ENCODE measurements at places on chromosomes 7 and 10.

DNA sequence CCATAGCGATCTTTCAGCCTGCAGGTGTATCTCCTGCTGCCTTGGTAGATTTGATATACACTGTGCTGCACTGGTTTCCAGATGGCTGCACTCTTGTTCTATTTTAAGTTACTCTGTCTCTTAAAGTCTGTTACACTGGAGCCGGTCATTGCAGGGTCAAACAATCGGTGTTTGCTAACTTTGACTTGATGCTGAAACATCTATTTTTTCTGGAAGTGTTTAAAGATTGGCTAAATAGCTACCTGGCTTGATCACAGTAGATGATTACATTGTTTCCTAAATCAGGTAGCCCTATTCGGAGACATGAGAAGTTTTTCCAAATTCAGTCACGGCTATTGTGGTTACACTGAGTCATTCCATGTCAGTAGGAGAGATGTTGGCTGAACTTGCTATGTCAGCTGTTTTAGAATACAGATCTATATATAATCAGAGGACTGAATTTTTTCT, 574.8 kb downstream of the ETV1 start:
- no peak for DNase-seq

GRCh38 chr10:129078346-129078745, 388.7 kb upstream of the MGMT start:
- DNase-seq: no peak

DNA sequence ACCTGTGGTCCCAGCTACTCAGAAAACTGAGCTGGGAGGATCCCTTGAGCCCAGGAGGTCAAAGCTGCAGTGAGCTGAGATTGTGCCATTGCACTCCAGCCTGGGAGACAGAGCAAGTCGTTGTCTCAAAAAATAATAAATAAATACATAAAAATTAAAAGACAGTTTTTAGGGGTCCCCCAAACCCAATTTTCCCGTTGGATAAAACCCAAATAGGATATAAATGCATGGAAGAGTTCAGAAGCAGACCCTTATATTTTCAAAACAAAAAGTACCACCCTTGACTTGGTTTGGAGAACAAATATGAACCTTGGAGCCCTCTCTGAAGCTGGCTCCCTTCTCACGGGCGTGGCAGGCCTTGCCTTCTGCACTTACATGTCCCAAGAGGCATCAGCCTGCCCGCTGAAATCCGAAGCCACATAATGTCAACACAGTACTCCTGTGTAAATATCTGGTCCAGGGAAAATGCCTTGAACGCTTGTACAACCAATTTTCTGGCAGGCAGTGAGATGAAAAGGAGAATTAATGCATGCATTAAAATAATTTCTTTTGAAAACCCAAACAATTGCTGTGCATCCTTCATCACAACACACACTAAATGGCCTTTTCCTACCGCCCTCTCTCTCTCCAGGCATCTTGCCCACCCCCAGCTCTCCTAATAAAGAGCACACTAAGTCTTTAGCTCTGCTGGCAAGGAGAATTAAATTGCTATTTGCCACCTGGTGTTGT, 46.4 kb upstream of the PARD3 start:
- peak; percentile 83 for DNase-seq

GRCh38 chr10:86678999-86679792, 10.9 kb downstream of the LDB3 start:
- DNase-seq: no peak

DNA sequence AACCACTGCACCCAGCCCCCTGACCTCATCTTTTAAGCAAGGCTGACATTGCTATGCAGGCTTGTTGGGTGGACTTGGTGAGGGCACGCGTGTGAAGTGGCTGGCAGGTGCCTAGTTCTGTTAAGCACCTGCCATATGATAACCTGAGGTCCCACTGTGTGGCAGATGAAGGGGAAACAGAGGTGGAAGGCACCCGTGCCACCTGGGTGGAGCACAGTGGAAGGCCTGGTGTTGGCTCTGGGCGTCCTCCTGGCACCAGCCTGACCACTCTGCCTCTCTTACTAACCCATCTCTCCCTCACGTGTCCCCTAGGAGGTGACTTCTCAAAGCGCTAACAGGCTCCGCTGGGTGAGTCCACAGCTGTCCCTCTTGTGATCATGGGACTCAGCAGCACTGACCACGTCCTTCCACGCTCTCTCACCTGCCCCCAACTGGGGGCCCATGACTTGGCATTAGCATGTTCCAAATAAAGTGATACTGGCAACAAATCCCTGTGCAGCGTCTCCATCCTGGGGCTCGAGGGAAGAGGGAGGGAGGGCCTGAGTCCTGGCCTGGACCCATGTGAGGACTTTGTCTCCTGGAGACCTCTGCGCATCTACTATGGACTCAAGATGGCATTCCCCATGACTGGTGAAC, 4.6 kb upstream of the ZNF862 start:
- no peak for DNase-seq

DNA sequence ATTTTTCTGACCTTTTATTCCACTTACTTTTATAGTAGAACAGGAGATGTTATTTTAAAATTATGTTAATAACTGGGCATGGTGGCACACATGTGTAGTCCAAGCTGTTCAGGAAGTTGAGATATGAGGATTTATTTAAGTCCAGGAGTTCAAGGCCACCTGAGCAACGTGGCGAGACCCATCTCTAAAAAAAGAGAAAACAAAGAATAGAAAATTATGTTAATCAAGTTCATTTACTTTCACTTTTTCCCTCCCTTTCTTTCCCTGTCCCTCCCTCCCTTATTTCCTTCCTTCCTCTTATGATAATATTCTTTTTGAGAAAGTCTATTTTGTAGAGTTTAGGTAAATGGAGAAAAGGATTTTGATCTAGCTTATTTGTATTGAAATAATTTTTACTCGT, 48.9 kb upstream of the HELLS start:
- DNase-seq: no peak

GRCh38 chr10:9357471-9357870, 1303.0 kb downstream of the GATA3 start:
- DNase-seq: no peak

GRCh38 chr7:25855854-25856782, 295.9 kb upstream of the NFE2L3 start:
- peak; percentile 53 for DNase-seq

- no peak for DNase-seq
These were observed 598.7 kb downstream of the GRID1 start for GRCh38 chr10:85767891-85768290.

- no peak for DNase-seq
These were observed 66.6 kb downstream of the CUBN start for GRCh38 chr10:17062955-17063484.

- DNase-seq: no peak
These were observed 2.6 kb downstream of the TUBGCP2 start for GRCh38 chr10:133306097-133306476.

DNA sequence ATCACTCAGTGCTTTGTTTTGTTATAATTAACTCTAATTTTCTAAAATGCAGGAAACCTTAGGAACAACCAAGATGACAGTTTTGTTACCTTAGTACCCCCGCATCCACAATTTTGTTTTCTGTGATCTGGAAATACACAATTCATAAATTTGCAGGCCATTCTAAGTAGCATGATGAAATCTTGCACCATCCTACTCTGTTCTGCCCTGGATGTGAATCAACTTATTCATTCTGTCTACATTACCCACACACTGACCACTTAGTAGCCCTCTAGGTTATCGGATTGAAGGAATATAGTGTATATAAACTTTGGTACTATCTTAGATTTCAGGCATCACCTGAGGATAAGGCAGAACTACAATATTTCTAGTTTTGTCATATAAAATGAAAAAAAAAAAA, 155.9 kb downstream of the CTTNBP2 start:
- no peak for DNase-seq

DNA sequence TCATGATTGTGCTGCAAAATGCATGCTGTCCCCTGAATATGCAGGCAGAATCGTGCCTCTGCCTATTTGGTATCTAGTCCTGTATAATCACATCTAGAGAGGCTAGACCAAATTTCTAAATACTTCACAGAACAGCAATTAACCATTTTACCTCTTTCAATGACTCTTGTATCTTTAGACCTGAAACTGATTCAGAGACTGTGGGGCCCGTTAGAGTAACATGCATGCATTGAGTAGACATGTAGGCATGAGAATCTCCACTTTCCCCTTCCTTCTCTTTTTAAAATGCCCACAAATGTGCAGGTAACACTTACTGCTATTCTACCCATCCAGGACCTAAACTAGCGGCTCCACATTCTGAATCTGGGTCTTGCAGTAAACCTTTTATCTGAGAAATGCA, 8.8 kb downstream of the ZNF92 start:
- no peak for DNase-seq

GRCh38 chr7:49789736-49790135, 16.3 kb downstream of the VWC2 start:
- no peak for DNase-seq

DNA sequence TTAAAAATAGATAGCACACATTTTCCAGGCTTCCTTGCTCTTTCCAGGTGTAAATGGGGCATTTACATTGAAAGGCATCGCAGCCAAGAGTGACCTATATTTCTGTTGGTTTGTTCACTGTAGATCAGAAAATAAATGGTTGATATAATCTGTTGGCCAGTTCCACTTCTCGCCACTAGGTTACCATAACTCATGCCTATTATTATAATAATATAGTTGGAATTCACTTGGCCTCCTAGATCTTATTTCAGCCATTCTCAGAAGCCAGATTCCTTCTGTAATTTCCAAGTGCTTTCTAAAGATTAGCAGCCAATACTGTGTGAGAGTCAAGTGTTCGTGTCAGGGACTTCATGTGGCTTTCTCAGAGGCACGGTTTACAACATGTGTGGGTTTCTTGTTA, 179.5 kb downstream of the DNAH11 start:
- no peak for DNase-seq

- no peak for DNase-seq
These were observed 21.6 kb downstream of the GPR26 start for GRCh38 chr10:123687758-123688157.

DNA sequence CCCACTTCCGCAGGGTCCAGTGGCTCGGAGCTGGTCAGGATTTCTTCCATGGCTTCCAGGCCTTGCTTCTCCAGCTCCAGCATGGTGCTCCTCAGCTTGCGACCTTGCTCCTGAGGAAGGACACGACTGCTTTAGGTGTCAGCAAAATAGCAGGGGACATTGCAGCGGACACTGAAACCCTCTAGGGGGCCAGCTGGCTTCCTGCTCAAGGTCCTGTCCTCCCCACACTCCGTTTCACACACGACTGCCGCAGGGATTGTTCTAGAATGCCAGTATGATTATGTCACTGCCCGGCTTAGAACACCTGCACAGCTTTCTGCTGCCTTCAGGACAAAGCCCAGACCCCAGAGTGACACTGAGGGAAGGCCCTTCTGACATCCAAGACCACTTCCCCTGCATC, 65.6 kb downstream of the SCRN1 start:
- no peak for DNase-seq

GRCh38 chr7:155300641-155301452, 3.2 kb downstream of the INSIG1 start:
- DNase-seq: no peak

GRCh38 chr10:10346390-10347150, 671.1 kb upstream of the CELF2 start:
- DNase-seq: no peak

GRCh38 chr7:73703757-73704639, 15.5 kb downstream of the STX1A start:
- DNase-seq: no peak

GRCh38 chr7:47574482-47575329, 7.2 kb downstream of the TNS3 start:
- DNase-seq: no peak

GRCh38 chr10:70760271-70760787, 24.8 kb downstream of the TBATA start:
- no peak for DNase-seq

GRCh38 chr10:83871187-83872081, 267.9 kb upstream of the GHITM start:
- DNase-seq: peak; percentile 33

GRCh38 chr10:124151466-124152095, 58.2 kb upstream of the CHST15 start:
- no peak for DNase-seq

DNA sequence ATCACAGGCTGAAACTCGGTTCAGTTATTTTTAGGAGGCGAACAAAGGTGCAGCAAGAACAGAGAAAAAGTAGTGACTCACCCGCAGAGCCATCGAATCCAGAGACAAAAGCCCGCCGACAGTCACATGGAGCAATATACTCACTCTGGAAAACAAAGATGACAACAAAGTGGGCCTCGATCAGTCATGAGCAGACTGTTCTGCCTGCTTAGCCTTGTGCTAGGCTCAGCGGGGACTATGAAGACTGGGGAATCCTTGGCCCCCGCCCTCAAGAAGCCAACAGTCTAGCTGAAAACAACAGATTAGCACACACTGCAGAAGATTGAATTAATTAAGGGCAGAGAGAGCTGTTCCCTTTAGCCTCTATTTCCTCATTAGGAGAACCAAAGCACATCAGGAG, 30.4 kb downstream of the XPNPEP1 start:
- no peak for DNase-seq

DNA sequence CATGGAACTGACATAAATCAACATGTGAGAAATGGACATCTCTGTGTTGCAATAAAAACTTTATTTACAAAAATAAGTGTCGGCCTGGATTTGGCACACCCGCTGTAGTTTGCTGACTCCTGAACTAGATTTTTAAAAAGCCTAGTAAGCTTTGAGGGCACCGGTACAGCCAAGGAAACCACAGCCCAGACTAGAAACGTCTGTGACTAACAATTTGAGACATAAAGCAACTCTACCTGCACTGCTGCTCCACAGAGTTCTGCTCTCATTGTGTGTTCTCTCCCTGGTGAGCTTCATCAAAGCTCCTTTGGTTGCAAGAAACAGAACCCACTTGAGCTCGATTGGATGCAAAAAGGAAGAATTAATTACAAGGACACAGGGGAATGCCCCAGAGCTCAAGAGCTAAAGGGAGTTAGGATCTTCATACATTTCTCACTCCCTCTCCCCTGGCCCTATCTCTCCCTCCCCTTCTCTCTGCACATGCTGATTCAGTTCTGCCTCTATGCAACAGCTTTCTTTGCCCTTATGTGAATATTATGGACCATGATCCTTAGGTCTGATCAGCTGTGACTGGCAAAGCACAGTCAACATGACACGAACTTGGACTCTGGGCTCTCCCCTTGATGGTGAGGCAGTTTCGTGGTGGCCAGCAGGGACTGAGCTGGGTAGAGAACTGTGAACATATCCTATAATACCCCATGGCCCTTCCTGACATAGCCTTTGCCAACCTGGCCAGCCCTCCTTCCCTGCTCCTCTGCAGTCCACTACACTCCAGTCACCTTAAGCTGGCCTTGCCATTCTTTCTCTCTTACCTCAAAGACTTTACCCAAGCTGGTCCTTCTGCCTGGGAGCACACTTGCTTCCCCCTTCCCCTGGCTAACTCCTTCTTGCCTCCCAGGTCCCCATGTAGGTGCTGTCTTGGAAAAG, 77.5 kb upstream of the YAE1 start:
- DNase-seq: no peak

- no peak for DNase-seq
These were observed 188.3 kb upstream of the NFE2L3 start for GRCh38 chr7:25963733-25964132.

- no peak for DNase-seq
These were observed 180.9 kb downstream of the REEP3 start for GRCh38 chr10:63702092-63702491.

Measured in NCI-H748 treated with DMSO at 0.1 percent for 48 hours (cell line).